ENCODE measurements at places on chromosomes 3 and 15.

- no peak for DNase-seq
These were observed 29.7 kb downstream of the CRYGS start for GRCh38 chr3:186514296-186515002.

DNA sequence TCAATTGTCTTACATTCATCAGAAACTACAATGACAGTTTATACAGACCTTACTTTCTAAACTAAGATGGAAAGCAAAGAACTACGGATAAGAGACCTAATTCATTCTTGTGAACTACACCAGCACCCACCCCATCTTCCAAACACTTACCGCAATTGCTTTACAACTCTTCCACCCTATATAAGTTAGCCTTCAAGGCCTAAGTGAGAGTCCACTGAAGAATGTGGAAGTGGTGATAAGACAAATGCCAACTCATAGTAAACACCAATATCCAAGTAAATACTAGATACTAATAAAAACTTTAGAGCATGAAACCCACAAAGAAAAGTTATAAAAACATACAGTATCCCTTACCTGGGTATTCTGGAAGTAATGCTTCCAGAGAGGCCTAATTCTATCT is 13.6 kb downstream of the ARF4 start:
- DNase-seq, result no peak

DNA sequence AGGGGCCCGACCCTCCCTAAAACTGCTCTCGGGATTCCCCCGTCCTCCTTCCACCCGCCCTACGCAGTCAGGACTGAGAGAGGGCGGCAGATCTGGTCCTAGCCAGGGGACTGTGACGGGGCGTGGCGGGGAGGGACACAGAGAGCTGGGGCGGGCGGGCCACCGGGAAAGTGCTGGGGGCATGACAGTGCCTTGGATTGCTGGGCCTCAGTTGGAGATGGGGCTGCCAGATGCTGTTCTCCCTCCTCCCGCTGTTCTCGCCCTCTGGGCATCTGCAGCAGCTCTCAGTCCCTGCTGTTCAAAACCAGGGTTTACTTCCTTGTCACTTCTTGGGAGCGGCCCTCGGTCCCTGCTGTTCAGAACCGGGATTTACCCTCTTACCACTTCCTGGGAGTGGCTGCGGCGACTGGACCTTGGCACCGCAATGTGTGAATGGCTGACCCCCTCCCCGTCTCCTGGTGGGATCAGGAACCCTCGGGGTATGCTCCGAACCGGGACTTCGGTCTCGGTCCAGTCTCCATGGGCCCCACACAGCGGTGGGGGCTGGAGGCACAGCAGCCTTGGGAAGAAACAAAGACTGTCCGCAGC is 1.8 kb upstream of the RPP25 start:
- no peak for DNase-seq

GRCh38 chr3:16127249-16127648 is 47.2 kb upstream of the GALNT15 start:
- no peak for DNase-seq

DNA sequence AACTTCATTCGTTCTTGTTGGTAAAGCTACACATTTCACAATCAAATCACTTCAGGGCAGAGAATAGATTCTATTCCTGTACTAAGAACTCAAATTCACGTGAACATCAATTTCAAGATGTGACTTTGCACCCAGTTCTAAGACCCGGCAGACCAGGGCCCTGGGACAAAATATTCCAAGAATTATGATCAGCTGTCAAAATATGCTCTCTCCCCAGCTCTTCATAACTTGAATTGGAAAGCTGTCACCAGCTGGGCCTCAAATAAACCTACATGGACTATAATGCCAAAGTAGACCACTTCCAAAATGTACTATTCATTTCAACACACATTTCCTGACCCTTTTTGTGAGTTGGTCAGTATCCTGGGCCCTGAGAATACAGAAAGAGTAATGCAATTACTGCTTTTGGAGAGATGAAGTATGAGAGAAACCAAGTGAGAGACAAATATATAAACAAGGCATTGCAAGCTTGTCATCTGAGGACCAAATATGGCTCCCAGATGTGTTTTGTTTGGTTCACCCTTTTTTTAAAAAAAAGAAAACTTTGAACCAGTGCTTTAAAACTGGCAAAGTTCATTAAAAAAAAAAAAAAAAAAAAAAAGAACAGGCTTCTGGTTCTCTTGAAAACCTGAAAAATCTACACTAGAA is 14.9 kb downstream of the MAGI1 start:
- DNase-seq, result no peak

DNA sequence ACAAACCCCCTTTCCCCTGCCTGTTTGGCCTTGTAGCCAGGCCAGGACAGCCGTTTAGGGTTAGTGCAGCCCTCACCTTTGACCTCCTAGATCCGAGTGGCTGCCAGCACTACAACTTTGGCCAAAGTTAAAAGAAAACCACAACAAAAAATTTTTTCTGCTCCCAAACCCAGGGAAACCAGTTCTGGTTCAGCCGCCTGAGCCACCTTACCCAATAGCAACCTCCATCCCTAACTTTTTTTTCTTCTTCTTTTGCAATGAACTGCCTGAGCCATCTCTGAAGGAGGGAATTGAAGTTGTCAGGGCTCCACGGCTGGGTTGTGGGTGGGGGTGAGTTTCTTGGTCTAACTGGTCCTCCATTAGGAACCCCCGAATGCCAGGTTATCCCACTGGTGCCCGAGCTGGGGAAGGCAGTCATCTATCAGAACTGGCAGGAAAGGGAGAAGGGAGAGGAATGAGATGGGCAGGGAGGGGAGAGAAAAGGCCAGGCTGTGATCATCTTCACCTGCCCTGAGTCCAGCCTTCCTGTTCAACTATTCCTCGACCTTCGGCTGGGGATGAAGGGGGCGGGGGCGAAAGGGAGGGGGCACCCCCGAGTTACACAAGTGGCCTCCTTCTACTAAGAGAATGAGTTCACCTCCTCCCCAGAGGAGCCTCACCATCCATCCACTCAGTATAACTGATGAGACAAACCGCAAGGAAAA is 6.2 kb upstream of the NR2F2 start:
- DNase-seq, result no peak

DNA sequence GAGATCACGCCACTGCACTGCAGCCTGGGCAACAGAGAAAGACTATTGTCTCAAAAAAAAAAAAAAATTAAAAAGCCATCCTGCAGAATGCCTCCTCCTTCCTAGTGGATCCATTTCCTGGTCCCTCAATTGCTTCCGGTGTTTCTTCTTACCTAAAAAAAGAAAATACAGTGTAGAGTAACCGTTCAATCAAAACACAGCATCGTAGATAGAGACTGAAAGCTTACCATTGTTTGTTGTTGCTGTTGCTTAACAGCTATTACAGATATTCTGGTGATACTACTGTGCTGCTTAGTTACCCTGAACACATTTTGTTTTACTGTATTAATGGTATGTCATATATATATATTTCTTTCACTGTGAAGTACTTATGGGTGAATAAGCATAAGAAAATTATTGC is 105.5 kb upstream of the LRRFIP2 start:
- DNase-seq, result no peak

GRCh38 chr3:68764554-68764953 is 167.8 kb downstream of the TAFA4 start:
- DNase-seq, result no peak

- DNase-seq, result no peak
These were observed 491.1 kb downstream of the AGBL1 start for GRCh38 chr15:86570738-86571137.

GRCh38 chr3:171896316-171896715 is 53.2 kb downstream of the TMEM212 start:
- no peak for DNase-seq

GRCh38 chr3:97974996-97975395 is 2.8 kb upstream of the RIOX2 start:
- no peak for DNase-seq

DNA sequence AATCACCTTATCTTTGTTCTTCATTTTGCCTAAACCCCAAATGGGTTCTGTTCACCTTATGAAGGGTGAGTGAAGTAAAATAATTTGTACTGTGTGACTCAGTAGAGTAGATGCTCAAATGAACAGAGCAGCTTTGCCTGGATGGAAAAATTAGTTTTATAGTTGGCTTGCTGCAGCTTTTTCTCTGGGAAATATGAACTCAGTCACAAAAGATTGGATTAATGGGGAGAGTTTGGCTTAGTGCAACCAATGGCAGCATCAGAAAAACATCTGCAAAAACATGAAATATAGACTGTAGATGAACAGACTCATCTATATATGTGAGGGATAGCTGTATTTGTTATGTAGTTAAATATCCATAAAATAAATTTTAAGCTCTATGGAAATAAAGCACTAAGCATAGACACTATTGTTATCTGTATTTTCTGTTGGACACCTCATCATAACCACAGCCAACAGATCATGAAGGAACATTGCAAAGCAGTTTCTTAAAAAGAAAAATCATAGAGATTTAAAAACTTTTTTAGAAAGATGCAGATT is 181.3 kb downstream of the ECT2 start:
- no peak for DNase-seq

DNA sequence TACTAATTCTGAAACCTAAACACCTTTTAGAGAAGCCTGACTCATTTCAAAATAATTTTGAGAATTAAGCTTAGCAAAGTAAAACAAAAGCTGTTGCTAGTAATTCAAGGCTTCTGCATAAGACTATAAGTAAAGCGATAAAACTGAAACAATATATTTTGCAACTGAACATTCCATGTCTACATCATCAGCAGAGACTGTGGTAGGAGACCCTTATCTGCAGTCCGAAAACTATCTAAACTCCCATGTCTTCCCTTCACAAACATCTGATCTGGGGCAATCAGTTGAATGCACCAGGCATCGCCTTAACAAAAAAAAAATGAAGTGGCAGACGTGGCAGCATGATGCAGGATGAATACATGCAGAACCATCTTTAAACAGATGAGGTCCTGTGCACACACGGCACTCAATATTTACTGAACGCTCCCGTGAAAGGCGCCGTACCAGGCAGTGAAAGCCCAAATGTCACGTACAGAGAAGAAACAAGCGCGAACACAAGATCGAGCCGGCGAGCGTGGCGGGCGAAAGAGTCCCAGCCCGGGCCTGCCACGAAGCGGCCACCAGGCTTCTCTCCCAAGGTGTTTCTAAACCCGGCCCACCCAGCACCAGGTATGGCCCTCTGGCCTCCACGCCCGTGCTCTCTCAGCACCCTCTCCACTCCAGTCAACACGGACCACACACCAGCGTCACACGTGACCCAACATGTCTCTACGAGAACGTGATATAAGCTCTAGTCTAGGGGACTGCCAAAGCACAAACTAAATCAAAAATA is 63.0 kb downstream of the CHSY1 start:
- DNase-seq, result no peak

- DNase-seq, result no peak
These were observed 368.6 kb upstream of the C2CD4B start for GRCh38 chr15:62533687-62534086.

GRCh38 chr15:63378946-63379345 is 2.7 kb downstream of the CA12 start:
- DNase-seq, result no peak

DNA sequence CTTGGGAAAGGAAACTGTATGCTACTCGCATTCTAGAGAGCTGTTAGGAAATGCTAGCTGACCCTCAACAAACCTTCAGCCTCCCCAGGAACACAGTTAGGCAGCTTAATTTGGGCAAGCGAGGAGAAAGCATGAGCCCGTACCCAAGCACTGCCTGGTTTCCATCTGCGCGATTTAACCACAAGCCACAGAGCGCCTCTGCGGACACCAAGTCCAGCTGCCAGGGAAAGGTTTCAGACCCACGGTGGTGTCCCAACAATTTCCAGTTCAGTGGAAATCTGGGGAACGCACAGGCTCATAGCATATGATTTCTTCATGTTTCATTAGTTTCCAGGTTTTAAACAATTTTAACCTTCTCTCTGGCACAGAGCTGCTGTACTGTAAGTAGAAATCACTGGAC is 617.6 kb downstream of the FHIT start:
- DNase-seq, result no peak

DNA sequence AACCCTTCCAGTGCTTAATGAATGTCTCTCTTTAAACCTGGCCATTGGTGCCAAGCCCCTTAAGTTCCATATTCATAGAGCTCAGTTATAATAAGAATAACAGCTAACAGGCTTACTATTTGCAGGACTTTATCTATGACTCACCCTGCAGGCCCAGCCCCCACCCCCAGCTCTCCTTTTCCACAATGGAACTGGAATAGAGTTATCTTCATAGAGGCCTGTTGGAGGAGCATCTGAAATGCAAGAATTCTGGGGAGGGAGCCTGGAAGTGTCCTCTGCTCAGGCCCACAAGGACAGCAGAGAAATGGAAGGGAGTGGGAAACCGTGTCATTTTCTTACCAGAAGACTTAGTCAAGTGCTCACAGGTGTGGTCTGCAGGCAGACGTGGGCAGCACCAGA is 52.8 kb downstream of the SEMA5B start:
- DNase-seq, result no peak

DNA sequence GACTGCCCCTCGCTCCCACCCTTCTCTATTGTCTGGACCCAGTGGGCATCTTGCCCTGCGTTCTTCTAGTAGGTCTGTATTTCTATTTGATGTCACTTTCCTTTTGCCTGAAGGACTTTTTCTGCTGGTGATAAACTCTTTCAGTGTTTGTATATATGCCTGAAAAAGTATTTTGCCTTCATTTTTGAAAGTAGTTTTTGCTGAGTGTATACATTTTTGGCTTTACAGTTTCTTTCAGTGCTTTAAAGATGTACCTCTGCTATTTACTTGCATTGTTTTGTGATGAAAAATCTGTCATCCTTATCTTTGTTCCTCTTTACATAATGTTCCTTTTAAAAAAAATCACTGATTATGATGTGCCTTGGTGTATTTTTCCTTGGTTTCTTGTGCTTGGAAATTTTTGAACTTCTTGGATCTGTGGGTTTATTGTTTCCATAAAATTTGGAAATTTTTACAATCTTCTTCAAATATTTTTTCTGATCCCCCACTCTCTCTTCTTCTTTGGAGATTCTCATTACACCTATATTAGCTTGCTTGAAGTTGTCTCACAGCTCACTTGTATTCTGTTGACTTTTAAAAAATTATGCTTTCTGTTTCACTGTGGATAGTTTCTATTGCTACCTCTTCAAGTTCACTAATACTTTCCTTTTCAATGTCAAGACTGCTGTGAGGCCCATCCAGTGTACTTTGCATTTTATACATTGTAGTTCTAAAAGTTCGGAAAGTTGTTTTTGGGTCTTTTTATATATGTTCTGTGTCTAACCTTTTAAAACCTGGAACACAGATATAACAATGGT is 67.8 kb downstream of the RGMA start:
- DNase-seq, result no peak

DNA sequence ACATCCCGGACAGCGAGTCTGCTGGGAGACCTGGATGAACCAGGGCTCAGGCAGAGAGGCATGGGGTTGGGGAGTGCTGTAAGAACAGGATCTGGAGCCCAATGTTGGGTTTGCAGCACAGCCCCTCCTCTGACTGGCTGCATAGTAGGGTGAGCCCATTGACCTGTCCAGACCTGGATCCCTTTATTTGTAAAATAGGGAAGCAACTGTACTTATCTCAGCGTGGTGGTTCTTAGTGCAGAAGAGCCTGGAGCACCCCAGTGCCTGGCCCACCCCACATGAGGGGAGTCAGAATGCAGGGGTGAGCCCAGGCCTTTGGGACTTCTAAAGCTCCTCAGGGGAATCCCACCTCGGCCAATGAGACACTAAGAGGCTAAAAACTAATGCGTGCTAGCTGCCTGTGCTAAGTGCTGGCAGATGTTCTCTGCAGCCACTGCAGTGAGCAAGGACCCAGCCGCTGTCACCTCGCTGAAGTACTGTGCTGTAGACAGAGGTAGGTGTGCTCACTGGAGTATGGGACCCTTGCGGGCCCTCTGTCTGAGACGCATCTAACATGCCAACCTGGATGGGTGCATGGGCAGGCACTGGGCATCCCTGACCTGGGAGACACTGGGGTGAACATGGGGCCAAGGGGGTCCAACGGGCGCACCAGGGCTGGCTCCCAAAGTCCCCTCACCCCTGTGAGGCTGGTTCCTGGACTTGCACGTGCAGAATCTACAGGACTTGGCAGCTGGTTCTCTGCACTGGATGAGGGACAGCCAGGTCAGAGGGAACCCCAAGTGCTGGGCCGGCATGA is 95.6 kb downstream of the ATP10A start:
- no peak for DNase-seq

Data from activated T-cell treated with anti-CD3 and anti-CD28 coated beads, Interleukin-2, amount 50 U/mL, for 24 hours (primary cell).